Muscle of leg (tissue), 16 donors: ENCODE measurements at places on chromosomes 3 and 15.

DNA sequence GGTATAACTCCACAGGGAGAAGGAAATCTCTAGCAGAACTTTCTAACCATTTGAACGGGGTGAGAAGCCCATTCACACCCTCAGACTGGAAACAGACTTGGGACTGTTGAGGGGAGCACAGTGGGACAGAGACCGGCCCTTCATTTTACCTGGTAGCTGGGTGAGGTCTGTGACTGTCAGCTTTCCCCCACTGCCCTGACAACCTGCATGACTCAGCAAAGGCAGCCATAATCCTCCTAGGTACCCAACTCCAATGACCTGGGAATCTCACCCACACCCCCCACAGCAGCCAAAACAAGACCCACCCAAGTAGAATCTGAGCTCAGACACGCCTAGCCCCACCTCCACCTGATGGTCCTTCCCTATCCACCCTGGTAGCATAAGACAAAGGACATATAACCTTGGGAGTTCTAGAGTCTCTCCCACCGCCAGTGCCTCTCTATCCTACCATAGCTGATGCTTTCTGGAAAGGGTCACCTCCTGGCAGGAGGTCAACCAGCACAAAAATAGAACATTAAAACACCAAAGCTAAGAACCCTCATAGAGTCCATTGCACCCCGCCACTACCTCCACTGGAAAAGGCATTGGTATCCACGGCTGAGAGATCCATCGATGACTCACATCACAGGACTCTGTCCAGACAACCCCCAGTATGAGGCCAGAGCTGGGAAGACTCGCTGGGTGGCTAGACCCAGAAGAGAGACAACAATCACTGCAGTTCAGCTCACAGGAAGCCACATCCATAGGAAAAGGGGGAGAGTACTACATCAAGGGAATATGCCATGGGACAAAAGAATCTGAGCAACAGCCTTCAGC is 28.0 kb downstream of the SENP7 start:
- DNase-seq = no peak

DNA sequence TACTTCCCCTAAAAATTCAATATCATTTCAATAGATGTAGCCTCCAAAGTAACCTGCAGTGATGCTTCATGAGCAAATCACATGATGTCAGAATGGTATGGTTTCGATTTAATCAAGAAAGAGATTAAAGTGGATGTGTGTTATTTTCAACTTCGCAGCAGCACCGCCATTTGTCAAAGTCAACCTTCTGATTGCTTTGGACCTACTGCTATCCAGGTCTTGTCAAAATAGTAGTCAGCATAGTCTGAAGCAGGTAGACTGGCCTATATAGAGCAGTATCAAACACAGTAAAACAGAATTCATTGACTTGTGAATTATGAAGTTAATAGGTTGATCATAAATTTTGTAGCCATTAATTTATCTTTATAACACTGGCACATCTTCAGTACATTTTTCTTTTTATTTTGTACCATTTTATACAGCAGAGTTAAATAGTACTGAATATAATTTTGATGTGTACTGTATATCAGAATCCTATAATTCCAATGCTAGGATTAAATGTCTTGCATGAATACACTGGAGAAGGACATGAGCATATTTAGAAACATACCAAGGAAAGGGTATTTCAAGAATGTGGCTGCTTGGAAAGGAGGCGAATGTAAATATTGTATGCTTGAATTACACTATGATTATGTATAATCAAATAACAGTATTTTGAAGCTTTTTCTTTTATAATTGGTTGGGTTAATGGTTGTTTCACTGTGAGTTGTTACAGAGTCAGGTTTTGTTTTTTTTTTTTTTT is 79.6 kb downstream of the CDIN1 start:
- DNase-seq = no peak

DNA sequence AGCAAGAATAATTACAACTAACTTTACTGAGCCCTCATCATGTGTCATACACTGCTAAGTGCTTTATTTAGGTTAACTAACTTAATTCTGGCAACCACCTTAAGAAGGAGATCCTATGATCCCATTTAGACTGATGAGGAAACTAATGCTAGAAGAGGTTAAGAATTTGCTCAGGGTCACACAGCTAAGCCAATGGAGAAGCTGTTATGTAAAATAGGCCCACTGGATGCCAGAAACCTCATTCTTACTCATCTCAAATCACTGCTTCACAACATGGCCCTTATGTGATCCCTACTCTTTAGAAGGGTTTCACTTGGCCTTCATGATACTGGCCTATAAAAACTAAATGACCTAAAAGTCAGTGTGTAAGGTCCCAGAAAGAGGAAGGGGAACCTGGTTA is 41.2 kb downstream of the IMPG2 start:
- DNase-seq = no peak

- peak; percentile 43 for DNase-seq
Measured at GRCh38 chr15:91186904-91187656, 87.0 kb downstream of the SV2B start.

- DNase-seq = no peak
Measured at GRCh38 chr15:27479296-27480140, 508.5 kb downstream of the GABRG3 start.

GRCh38 chr3:54797111-54797510 is 130.7 kb downstream of the LRTM1 start:
- no peak for DNase-seq

- no peak for DNase-seq
Measured at GRCh38 chr3:23723930-23724329, 81.8 kb upstream of the UBE2E1 start.

DNA sequence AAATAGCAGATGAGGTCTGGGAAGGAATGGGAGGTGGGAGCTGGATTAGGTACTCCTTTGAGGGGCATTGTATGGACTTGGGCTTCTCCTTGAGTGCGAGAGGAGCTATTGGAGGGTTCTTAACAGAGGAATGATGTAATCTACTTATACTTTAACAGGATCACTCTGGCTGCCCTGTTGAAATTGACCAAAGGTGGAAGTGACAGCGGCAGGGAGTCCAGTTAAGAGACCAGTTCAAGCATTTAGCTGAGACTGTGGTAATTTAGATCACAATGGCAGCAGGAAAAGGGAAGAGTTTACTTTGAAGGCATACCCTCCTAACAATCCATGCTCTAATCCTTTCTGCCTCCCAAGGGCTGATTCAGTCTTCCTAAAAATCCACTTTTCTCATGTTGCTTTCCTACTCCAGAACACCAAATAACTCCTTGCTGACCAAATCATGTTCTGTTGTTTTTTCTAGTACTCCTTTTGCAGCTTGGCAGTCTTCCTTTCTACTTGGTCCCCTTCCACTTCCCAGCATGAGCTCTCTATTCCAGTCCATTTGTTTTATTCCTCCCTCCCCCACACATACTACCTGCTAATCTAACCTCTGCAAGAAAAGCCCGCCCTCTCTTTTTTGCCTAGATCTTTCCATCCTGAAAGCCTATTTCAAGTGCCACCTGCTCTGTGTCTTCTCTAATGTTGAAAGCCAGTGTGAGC is 139.4 kb downstream of the NECTIN3 start:
- DNase-seq = peak; percentile 10

- DNase-seq = no peak
Measured at GRCh38 chr3:16452261-16452660, 61.2 kb downstream of the RFTN1 start.

DNA sequence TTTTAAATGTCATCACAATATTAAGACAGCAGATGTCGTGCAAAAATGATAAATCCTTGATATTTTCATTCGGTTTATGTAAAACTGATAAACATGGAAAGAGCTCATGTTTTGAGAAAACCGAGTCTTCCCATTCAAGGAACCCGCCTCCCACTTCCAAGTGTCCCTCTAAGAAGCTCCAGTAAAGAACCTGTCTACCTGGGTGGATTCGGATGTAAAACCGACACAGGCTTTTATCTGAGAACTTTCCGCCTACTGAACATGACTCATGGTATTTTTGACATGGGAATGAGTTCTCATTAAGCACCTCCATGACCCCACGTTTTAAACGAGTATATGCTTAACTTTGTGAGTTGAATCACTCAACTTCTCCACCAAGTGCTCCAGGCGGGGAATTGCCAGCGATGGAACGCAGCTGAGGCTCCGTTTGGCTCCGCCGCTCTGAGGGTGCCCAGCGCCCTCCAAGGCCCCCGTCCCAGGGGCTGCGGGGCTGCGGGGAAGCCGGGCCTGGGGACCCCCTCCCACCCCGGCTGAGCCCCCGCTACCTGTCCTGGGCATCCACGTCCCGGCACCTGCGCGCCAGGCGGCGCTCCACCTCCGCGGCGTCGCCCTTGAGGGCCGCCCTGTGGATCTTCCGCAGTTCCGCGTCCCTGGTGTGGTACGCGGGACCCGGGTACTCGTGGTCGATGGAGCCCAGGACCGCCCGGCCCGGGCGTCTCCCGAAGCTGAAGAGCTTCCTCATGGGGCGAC is 119.9 kb downstream of the LMLN start:
- DNase-seq = peak; percentile 6

DNA sequence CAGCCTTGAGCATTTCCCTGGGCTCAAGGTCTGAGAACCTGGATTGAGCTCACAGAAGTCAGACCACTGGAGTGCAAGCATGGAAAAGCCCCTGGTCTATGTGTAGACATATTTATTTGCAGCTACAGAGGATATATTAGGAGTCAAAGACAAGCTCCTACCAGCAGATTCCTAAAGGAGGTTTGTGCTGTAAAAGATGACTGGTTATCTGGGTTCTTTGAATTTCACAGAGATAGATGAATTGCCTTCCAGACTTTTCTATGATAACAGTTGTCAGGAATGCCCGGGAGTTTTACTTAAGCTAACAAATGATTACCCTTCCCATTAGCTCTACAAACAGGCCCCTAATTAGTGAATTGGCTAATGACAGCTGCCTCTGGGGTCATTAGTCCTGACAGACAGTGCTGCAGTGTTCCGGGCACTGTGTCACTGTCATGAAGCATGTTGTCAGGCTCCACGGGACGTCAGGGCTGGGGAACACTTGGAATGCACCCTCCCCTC is 48.8 kb upstream of the PLXNA1 start:
- DNase-seq = no peak

GRCh38 chr3:16299746-16300145 is 34.7 kb downstream of the OXNAD1 start:
- DNase-seq = no peak

DNA sequence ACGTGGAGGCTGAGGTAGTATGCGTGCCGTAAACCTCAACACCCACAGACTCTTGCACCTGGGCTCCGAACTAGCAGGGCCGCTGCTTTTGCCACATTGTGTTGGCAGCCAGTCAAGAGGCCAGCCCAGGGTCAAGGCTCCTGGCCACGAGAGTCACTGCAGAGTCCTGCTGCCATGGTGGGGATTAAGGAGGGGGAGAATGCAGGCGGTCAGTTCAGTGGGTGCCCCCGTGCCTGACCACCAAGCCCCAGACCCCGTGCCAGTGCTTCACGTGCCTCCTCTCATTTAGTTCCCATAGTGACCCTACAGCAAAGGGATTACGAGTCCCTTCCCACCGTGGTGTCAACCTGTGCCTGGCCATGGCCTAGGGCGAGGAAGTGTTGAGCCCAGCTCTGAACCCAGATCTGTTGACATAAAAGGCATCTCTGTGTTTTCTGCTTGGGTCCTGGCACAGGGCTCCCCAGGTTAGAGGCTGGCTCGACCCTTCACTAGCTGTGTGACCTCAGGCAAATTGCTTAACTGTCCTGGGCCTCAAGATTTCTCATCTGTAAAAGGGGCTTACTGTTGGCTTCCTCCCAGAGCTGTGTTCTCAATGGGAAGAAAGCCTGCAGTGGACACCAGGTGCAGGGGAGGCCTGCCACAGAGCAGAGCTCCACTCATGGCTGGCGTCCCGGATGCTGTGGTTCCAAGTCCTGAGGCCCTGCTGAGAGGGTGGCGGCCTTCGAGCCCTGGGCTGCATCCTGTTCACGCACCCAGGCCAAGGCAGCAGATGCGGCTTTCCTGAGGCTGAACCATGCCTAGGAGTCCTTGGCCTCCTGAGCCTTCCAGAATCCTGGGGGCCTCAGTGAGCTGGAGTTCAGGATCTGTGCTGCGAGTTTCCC is 32.8 kb downstream of the FBLN2 start:
- DNase-seq = peak; percentile 78

GRCh38 chr3:135853981-135854380 is 111.5 kb upstream of the PPP2R3A start:
- peak; percentile 26 for DNase-seq

GRCh38 chr15:70531576-70531975 is 231.8 kb downstream of the UACA start:
- no peak for DNase-seq

GRCh38 chr3:8589880-8590556 is 54.6 kb downstream of the SSUH2 start:
- peak; percentile 56 for DNase-seq

GRCh38 chr15:100104245-100104644 is 237.5 kb downstream of the ADAMTS17 start:
- DNase-seq = no peak

- no peak for DNase-seq
Measured at GRCh38 chr3:140470962-140471361, 206.9 kb upstream of the TRIM42 start.

DNA sequence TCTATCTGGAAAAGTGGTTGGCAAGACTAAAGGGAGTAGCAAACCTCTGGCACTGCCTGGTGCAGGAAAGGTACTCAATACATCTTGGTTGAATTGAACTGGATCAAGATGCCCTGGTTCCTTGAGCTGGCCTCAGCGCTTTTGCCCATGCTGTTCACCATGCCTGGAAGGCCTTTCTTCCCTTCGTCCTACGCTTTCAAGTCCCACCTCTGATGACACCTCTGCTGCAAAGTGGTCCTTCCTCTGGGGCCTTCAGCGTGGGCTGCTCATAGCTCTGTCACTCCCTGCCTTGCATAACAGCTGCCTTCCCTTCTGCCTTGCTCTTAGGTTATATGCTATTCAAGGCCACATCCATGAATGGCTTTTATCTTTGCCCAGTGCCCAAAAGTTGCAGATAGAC is 23.0 kb downstream of the ITGA11 start:
- no peak for DNase-seq
